ENCODE measurements at places on chromosomes 1 and 21.

GRCh38 chr1:59214248-59215208 lies 82.4 kb upstream of the FGGY start:
- DNase-seq: no peak

DNA sequence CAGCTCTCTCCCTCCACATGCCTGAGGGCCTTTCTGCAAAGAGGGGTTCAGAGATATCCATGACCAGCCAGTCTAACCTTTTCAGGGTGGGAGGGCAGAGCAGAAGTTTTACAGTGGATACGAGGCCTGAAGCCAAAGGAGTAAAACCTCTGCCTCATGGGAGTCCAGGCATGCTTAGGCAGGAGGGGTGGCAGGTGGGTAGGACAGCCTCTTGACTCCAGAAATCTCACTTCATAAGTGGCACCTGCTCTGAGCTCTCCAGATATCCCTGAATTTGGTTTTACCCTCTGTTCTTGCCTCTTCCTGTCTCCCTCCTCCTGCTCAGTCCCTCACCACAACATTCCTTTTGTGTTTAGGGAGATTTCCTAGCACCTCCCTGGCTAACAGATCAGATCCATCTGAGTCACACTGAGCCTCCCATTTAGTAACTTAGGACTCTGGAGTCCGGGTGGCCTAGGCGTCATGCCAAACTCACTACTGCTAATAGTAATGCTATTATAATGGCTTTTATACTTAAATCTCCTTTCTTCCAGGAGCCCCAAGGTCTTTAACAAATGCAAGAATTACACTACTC lies 201.0 kb downstream of the HS2ST1 start:
- DNase-seq: no peak

DNA sequence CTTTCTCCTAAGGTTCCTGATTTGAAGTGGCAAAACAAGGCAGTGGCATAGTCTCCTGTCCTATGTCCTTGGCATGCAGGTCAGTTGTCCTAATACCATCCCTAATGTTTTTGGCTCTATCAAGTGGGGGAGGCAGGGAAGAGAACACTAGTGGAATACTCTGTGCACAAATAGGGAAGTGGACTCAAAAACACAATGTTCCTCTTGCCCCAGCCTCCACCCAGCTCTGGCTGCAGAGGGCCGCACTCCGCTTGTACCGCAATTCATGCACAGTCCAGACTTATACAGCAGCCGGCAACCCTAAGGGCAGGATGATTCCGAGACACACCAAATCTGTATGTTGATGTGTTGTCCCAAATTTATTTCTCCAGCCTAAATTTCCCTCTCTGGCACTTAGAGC lies 14.5 kb downstream of the PLEKHO1 start:
- DNase-seq: no peak

DNA sequence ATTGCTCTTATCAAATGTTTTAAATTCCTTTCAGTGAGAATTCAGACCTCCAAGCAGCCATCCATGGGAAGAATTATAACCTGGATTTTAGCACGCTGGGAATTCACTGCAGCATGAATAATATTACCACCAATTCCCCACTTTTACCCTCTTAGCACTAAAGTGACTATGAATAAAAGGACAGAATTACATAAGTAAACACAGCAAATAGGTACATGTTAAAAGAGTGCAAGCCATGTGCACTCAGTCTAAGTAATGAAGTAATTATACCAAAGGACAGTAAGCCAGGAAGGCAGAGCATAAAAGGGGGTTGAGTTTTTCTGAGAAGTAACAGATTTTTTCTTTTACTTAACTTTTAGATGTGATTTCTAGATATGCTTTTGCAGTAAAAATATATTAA lies 176.3 kb downstream of the DENND1B start:
- DNase-seq: no peak

DNA sequence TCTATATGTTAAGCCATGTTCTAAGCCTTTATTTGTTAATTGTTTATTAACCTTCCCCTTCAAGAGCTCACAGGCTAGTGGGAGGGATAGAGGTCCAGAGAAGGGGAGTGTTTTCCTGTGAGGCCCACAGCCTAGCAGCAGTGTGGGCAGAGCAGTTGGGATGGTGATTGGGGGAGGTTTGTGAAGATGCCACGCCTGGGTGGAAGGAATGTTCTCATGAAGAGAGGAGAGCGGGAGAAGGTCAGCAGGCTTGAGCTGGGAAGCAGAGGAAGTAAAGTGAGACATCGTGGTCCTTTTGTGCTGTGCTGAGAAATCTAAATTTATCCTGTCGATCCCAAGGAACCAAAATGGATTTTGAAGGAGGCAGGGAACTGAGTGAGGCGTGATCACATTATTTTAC lies 42.6 kb downstream of the TRAPPC10 start:
- no peak for DNase-seq

DNA sequence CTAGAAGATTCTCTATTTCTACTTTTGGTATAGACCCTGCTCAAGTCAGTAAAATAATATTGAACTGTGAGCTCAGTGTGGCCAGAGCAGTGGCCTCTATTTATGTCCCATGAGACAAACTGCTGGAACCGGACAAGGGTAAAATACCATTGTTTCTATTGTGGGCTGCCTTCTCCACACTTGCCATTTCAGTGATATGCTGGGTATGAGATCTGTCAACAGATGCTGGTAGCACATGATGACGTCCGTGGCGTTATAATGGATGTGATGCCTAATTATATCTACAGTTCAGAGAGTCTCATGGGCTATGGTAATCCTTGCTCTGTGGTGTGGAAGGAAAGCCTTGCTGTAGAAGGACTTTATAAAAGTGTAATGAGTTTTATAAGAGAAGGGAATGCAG lies 2.4 kb downstream of the ACTN2 start:
- DNase-seq: no peak

- DNase-seq: no peak
Measured at GRCh38 chr1:197393772-197394171, 125.7 kb downstream of the CRB1 start.

DNA sequence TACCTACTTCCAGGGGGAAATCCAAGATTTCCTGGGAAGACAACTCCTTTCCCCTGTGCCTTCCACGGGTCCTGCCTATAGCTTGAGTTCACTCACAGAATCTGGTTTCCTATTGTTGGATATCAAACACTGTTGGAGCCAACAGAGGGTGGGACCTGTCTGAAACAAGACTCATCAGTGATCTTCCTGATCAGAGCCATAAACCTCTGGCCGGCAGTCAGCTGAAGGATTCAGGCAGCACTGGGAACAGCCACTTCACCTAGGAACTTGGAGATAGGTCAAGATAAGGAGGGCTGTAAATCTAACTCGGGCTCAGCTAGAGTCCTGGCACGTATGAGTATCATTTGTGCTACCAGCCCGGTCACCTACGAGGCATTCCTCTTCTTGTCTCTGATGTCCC lies 23.3 kb downstream of the SH3BP5L start:
- DNase-seq: no peak

GRCh38 chr1:117146072-117146471 lies 24.5 kb upstream of the TRIM45 start:
- no peak for DNase-seq

- DNase-seq: no peak
Measured at GRCh38 chr1:66553846-66554245, 19.9 kb downstream of the SGIP1 start.

GRCh38 chr1:222331340-222331739 lies 216.6 kb downstream of the HHIPL2 start:
- no peak for DNase-seq

- no peak for DNase-seq
Measured at GRCh38 chr1:210402560-210402959, 73.9 kb downstream of the HHAT start.

DNA sequence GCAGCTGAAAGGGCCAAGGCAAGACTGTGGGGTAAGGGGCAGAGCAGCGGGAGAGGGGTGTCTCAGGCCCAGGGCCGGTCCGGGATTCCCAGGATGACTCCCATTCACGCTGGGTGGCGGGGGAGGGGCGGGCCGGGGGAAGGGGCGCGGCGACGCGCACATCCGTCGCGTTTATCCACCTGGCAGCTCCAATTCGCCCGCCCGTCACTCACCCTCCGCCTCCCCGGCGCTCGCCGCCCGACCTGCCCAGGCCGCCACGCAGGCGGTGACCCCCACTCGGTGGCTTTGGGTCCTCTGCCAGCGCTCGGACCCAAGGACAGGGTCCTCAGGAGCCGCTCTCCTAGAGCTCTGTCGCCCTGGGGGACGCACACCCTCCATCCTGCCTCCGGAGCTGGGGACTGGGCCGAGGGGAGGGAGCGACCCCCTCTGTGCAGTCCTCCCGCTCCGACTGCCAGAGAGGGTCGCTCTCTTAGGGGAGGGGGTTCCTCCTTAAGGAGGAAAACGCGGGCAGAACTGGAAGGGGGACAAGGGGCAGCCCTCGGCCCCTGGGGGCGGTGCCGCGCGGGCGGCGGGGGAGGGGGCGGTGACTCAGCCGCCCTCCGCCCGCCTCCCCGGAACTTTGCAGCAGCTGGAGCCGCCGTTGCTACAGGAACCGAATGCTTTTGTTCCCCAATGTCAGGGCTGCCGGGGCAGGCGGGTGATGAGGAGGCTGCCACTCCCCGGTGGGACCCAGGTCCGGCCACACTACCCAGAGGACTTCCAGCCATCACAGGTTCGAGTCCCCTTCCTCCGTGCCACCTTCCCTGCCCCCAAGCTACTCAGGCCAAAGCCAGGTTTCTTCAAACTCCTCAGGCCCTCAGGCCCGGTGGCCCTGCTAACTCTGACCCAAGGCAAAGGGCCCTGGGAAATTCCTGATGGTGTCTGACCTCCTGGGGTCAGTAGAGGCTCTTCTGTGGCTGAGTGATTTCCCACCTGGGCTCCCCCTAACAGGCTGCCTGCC lies 3.4 kb downstream of the ADGRB2 start:
- peak; percentile 10 for DNase-seq

DNA sequence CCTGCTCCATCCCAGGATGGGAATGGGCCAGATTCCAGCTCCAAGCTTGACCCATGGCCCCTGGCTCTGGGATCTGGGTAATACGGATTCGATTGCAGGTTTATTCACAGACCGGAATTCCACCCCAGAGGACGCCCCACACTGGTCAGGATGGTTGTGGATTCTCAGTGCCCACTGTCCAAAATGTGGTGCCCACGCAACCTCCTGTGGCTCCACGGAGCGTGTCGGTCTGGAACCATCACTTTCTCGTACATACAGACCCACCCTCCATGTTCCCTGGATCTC lies 31.6 kb downstream of the KRTAP10-1 start:
- no peak for DNase-seq

DNA sequence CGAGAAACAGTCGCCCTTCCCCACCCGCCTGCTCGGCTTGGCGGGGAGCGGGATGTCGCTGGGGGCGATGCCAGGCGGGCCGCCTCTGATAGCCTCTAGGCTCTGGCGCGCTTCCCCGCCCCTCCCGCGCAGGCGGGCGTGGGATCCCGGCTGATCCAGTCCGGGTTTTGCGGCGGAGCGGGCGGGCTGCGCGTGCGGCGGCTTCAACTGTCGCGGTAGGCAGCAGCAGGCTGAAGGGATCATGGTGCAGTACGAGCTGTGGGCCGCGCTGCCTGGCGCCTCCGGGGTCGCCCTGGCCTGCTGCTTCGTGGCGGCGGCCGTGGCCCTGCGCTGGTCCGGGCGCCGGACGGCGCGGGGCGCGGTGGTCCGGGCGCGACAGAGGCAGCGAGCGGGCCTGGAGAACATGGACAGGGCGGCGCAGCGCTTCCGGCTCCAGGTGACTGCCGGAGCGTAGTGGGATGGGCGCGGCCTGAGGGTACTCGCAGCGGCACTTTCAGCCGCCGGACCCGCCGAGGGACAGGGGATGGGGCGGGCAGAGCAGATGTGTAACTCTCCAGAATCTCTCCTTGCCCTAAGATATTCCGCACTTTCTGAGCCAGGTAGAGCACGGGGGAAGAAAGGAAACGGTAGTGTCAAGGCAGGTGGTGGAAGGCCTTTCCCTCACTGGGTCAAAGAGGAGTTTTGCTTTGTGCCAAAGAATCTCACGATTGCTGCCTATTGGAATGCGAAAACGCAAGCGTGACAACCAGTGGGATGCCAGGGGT lies at the start of gene FAAH:
FAAH (plus strand) TSS at position 210 of the 764 bp plus-strand sequence; CDS start at position 242, 32 bp downstream.
- no peak for DNase-seq

DNA sequence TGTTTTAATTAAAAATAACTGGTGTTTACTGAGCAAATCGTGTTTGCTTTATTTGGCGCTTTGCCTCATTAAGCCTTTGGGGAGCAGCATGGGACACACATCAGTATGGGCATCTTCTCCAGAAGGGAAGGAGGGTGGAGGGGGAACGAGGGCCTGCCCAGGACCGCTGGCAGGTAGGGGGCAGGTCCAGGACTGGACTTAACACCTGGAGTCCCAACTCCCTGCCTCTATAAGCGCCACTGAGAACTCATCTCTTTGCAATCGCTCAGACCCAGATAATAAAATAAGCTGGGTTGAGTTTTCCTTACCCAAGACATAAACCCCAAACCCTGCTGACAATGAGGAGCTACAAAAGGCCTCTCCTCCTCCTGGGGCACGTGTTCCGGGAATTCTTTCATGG lies 15.1 kb downstream of the ABCG1 start:
- no peak for DNase-seq

DNA sequence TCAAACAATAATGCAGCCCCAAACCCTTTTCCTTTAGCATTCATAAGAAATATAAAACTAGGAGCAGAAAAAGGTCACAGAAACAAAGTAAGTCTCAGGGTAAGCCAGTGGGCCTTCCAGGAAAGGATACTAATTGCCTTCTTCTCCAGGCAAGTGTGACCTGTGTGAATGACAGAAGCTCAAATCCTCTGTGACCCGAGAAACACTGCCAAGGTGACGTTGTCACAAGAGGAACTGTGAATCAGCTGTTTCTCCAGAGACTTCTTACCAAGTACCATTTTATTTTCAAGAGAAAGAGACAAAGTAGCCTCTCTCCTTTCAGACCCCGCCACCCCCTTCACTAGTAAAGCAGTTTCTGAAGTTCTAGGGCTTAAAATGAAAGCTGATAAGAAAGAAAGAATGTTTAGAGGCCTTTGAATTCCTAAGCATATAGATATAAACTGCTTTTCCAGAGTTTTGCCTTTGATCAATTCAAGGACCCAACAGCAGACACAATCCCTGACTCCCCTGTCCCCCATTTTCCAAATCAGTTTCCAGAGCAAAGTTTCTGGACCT lies 155.6 kb downstream of the NUF2 start:
- DNase-seq: no peak

DNA sequence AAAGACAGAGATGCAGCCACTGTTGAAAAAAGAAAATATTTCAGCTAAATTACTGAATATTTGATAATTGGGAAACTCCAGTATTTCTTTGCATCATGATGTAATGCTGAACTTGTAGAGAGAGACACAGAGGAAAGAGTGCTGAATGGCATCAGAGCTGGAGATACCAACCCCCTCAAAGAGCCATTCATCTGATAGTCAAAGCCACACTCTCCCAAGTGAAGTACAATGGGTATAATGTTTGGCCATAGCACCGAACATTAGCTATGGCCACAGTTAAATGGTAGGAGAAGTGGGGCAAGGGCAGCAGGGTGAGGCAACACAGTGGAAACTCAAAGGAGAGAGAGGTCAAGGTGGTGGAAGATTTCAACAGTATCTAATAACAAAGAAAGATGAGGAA lies 107.5 kb upstream of the TNFSF4 start:
- no peak for DNase-seq

All from activated naive CD4-positive, alpha-beta T cell (primary cell).